ENCODE measurements at places on chromosomes 1 and 21.

GRCh38 chr21:39430457-39430856 lies 15.1 kb downstream of the LCA5L start:
- no peak for DNase-seq

DNA sequence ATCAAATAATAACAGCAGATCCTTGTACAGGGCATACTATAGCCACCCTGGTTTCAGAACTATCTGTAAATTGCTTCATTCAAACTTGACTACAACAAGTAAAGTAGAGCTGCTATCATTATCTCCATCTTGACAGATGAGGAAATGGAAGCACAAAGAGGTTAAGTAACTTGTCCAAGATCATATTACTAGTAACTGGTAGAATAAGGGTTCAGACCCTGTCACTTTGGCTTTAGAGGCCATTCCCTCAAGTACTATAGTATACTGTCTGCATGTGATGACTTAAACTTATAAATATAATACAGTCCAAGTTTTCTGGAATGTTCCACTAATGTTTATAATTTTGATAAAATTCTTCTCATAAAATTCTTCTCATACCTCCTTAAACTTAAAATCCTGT lies 24.8 kb downstream of the PGM1 start:
- DNase-seq: no peak

DNA sequence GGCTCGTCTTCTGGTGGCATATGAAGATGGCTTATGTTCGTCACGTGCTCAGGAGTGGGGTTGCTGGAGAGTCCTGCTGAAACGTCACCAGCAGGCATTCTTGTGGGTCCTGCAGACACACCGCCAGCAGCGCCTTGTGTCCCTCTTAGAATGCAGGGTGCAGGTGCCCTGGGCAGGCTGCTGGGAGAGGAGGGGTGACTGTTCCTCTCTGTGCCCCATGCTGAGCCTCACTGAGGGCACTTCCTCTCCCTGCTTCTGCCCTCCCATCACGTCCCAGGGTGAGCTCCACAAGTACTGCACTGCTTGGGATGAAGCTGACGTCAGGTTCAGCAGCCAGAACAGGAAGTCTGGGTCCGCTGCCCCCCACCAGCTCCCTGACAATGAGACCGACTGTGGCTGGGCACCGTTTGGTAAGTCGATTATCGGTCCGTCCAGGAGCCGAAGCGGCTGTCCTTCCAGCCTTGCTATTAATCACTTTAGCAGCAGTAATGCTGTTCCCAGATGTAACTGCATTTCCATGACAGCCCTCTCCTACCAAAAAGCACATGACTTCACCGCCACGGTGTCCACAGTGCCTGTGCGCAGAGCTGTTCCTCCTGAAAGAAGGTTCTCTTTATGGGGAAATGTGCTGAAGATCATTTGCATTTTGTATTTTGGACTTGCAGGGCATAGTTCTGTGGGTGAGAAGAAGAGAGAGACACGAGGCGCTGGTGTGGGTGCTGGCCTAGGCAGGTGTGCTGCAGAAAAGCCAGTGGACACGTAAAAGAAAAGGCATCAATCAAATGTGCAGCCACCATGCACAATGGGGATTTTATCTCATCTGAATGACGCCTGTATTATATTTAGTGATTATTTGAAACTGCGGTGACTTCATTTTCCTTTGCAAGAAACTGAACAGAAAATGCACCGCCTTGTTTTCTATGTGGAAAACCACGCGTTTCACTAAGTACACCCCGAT lies 21.0 kb downstream of the SLC37A1 start:
- DNase-seq: no peak

GRCh38 chr21:26925636-26926035 lies 41.3 kb downstream of the ADAMTS5 start:
- DNase-seq: no peak

- no peak for DNase-seq
Measured at GRCh38 chr1:107895403-107896191, 69.4 kb downstream of the VAV3 start.

DNA sequence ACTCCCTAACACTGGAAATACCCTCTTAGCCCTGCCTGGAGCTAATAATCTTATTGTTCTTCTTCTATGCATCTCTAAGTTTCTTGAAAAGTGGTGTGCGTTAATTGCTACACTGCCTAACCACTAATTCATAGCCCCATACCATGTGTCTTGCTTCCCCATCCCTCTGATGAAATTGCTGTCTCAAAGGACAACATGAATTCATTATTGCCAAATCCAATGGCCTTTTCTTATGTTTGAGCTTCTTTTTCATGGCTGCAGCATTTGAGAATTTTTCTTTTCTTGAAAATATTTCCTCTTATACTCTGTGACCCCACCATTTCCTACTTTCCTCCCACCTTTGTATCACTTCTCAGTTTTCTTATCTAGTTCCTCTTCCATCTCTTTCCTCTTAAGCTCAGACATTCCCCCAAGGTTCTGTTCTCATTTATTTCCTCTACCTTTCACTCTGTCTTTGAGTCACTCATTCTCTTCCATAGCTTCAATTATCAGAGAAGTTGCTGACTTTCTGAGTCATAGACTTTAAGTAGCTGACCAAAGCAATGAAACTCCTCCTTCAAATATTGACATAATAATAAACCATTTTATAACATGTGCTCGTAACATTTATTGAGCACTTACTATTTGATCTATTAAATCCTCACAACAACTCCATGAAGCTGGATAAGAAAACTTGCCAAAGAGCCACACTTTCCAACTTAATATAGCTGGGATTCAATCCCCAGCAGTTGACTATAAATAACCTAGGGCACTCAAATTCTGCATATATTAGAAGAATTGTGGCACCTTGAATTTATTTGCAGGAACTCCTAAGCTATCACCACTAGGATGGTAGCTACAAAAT lies 35.5 kb upstream of the ATP6V1G3 start:
- no peak for DNase-seq

DNA sequence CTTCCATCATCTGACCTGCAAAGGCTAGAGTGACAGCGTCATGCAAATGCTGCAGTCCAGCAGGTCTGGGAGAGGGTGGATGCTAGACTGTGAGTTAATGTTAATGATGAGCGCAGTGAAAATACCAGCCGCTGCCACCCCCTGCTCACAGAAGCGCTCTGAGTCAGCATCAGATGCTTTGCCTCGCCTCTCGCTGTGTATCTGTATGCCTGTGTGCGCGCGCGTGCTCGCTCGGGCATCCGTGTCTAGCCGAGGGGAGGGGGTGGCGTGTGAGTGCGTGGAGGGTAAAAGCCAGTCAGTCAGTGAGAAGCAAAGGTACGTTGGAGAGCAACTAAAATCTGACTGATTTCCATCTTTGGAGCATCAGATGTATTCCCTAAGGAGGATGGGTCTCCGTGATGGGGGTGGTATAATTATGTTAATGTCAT lies 858.7 kb downstream of the USP25 start:
- no peak for DNase-seq

DNA sequence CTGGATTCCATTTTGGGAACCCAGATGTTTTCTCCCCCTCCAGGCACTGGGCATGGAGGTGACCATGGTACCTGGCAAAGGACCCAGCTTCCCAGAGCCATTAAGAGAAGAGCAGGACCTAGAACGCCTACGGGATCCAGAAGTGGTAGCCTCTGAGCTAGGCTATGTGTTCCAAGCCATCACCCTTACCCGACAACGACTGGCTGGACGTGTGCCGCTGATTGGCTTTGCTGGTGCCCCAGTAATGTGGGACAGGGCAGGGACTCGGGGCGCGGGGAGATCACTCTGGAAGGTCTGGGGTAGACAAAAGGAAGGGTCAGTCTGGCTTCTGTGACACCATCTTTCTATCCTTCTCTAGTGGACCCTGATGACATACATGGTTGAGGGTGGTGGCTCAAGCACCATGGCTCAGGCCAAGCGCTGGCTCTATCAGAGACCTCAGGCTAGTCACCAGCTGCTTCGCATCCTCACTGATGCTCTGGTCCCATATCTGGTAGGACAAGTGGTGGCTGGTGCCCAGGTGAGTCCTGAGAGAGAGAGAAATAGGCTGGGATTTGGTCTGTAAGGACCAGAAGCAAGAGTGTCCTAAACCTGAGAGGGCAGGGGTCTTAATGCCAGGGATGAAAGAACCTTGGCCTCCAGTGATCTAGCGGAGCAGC lies 1.6 kb downstream of the UROD start:
- DNase-seq: no peak

DNA sequence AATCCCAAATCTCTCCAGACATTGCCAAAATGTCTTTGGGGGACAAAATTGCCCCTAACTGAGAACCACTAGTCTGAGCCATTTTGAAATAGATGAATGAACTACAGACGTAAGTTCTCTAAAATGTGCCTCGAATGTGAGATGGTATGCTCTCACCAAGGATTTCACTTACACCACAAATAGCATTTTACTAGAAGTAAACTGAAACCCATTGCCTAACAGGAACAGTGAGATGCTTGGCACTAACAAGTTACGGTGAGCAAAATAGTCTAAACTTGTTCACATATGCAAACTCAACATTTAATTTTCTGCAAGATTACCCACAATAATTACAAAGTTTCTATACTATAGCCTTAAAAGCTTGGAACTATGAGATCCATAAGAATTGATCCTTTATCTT lies 343.6 kb upstream of the ESRRG start:
- no peak for DNase-seq

GRCh38 chr1:222372221-222372620 lies 175.7 kb downstream of the HHIPL2 start:
- no peak for DNase-seq

GRCh38 chr1:21937372-21938121 lies 437 bp upstream of the HSPG2 start:
- peak; percentile 76 for DNase-seq

- DNase-seq: no peak
Measured at GRCh38 chr21:33348706-33349105, 23.9 kb downstream of the IFNAR1 start.

DNA sequence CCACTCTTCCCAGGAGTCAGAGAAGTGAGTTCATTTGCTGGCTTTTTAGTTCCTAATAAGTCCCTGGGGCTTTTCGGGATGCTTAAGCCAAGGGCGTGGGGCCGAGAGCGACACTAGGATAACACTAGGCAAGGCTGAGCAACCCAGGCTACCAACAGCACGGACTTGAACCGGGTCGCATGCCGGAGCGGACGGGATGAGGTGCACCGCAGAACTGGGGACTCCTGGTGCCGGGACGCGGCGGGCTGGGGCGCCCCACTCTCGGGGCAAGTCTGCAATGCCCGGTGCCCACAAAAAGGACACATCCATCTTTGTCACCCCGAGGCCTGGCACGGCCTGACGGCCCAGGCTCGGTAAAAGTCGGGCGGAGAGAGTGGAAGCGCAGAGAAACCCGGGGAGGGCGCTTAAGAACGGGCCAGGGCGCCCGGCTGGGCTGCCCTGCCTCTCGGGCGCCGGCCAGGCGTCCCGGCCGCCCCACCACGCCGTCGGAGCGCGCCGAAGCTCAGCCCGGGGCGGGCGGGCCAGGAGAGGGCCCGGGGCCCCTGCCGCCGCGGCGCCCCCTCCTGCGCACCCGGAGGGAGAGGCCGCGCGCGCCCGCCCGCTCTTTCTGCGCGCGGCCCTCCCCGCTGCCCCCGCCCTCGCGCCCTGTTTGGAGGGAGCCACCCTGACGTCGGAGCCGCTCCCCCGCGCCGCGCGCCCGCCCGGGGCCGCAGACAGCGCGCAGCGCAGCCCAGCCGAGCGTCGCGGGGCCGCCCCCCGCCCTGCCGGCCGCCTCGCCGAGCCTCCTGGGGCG lies at the start of gene NBL1:
TSS of gene NBL1 (plus strand) at position 710 of the 793 bp plus-strand sequence. CDS start 10,720 bp downstream, outside the sequence.
- DNase-seq: peak; percentile 79

- no peak for DNase-seq
Measured at GRCh38 chr1:179047636-179047997, 21.9 kb downstream of the FAM20B start.

- no peak for DNase-seq
Measured at GRCh38 chr21:39080366-39080765, 102.9 kb downstream of the PSMG1 start.
